Cardiac muscle cell (in vitro differentiated cells and primary cell): ENCODE measurements at places on chromosomes 6 and 20.

DNA sequence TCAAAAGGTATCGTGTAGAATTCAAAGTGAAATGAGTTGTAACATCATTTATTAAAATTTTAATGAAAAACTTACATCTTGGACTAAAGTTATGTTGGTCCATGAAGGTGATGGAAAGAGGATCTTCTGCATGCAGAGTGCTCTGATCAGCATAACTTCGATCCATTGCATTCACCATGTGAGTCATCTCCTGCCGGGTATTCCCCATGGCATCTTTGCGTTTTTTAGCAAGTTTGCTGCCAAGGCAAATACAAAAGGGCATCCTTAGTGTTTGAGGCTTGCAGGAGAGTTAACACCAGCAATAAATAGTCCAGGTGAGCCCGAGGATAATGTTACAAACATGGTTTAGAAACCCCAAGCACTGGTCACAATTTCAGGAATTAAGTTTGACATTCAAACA, 104.2 kb upstream of the THEMIS start:
- DNase-seq = no peak
- no peaks in the 10 kb centered on the region for H3K27me3 ChIP-seq
- no peak overlapping the region for H3K4me3 ChIP-seq
- no peaks in the 10 kb centered on the region for H3K4me1 ChIP-seq

- H3K4me3 ChIP-seq = no peak overlapping the region
- no peaks in the 10 kb centered on the region for H3K4me1 ChIP-seq
- no peak overlapping the region for H3K27ac ChIP-seq
- no peaks in the 10 kb centered on the region for H3K36me3 ChIP-seq
Observed at GRCh38 chr20:40607927-40608326, 81.1 kb downstream of the MAFB start.

DNA sequence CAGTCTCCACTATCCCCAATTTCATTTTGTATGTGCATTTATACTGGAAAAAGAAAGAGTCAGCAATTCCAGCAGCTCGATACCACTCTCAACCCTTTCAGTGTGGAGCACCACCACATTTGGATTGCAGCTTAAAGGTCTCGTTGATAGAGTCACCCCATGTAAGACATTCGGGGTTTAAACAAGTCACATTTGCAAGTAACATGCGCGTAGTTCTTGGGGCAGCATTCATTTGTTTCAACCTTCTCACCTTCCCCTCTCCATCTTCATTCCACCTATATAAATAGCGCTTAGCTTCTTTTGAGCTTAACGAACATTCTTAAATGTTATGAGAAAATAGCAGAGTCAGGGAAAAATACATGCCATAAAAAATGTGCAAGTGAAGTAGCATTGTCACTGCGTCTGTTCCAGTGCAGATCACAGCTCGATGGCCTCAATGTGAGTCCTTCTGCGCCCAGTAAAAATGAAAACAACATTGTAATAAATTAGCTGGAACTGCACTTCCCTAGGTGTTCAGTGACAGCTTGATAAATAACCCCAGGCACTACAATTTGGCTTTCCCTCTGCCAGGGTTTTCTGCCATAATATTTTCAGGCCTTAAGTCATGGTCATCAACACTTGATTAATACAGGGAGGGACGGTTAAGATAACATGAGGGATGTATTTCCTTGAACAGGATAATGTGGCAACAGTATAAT, 737.8 kb upstream of the NRSN1 start:
- DNase-seq = no peak
- no peaks in the 10 kb centered on the region for H3K4me1 ChIP-seq
- H3K27me3 ChIP-seq = no peaks in the 10 kb centered on the region
- H3K36me3 ChIP-seq = no peaks in the 10 kb centered on the region
- no peak overlapping the region for H3K27ac ChIP-seq

DNA sequence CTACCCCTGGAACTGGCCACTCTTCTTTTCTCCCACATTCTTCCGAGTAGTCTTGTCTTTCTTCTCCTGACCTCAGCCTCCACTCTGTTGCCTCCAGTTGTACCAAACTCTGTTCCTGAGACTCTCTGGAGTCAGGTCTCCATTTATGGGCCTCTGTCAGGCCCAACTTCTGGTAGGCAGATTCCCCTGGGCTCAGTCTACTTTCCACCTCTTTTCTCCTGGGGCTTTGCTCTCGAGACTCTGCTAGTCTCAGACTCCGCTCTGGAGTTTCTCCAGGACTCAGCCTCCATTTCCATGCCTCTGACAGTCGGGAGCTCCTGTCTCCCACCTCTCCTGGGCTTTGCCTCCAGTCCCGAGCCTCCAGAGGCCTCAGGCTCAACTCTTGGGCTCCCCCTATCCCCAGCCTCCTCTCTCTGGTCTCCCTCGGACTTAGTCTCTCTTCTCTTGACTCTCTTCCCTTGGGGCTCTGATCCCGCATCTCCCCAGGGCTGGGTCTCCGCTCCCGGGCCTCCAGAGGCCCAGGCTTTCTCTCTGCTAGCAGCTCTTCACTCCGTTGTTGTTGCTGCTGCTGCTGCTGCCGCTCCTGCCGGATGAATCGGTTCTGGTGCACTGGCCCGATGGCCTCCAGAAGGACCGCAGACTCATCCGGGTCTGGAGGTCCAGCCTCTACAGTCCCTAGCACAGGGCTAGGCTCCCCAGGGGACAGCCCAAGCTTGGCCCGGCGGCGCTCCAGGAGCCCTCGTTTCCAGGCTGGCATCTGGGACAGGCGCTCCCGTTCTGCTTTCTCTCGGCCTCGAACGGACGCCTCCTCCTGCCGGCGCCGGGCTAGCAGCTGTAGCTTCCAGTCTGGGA, 1.1 kb downstream of the PPP1R18 start:
- no peak for DNase-seq
- peaks cover 60% of the 10 kb centered on the region for H3K4me1 ChIP-seq
- no peaks in the 10 kb centered on the region for H3K27me3 ChIP-seq
- peak overlapping the region; percentile 63 for H3K4me3 ChIP-seq
- no peaks in the 10 kb centered on the region for H3K36me3 ChIP-seq

DNA sequence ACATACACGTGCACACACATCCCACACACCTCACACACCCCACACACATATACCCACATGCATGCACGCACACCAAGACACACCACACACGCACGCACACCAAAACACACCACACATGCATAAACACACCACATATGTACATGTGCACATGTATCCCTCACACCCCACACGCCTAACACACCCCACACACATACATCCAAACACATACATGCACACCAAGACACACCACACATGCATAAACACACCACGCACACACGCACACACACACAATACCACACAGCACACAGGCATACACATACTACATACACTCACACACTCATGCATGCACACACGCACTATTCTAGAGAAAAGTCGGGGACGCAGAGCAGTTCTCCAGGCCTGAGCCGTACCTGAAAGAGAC, 671.5 kb downstream of the PRKN start:
- H3K27me3 ChIP-seq = no peaks in the 10 kb centered on the region
- H3K4me1 ChIP-seq = peaks cover 23% of the 10 kb centered on the region
- DNase-seq = no peak

GRCh38 chr6:106086814-106087175, 659 bp downstream of the PRDM1 start:
- no peak for DNase-seq
- no peak overlapping the region for H3K27ac ChIP-seq
- no peaks in the 10 kb centered on the region for H3K36me3 ChIP-seq

DNA sequence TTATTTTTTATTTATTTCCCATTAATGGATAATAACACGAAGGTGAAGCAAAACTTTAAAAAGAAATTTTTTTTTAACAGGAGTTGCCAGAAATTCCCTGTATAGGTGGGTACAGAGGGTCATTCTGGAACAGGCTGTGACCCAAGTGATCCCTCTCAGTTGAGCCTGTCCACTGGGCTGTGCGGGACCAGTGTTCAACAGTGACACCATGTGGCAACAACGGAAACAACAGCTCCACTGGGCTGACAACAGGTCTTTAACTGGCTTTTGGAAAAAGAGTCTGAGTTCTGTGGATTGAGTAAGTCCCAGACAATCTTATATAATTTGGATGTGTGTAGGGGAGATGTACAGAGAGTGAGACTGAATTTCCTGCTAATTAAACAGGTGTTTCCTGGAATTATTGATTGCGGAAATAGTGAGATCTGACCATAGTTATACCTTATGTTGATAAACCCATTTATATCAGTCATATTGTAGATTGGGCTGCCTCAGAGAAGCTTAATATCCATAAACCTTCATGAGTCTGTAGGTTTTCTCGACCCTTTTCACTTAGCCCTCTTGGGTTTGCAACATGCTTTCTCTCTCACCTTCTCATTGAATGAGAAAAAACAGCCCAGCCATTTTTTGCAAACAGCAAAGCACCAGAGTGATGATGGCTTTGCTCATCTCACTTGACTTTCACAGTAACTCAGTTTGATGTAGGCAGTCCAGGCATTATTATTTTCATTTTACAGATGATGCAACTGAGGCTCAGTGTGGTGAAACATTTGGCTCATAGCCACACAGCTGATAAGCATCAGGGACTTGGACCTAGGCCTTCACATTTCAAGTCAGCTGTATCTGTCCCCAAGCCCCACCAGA, 17.5 kb downstream of the KIAA1755 start:
- H3K27ac ChIP-seq = no peak overlapping the region
- no peaks in the 10 kb centered on the region for H3K4me1 ChIP-seq
- DNase-seq = no peak
- no peaks in the 10 kb centered on the region for H3K36me3 ChIP-seq
- H3K4me3 ChIP-seq = no peak overlapping the region

- no peak overlapping the region for H3K27ac ChIP-seq
- no peak for DNase-seq
- no peaks in the 10 kb centered on the region for H3K27me3 ChIP-seq
- H3K4me1 ChIP-seq = no peaks in the 10 kb centered on the region
- H3K4me3 ChIP-seq = no peak overlapping the region
Observed at GRCh38 chr6:56516003-56516402, 126.7 kb downstream of the DST start.
